ENCODE measurements at places on chromosomes 3 and 15.

DNA sequence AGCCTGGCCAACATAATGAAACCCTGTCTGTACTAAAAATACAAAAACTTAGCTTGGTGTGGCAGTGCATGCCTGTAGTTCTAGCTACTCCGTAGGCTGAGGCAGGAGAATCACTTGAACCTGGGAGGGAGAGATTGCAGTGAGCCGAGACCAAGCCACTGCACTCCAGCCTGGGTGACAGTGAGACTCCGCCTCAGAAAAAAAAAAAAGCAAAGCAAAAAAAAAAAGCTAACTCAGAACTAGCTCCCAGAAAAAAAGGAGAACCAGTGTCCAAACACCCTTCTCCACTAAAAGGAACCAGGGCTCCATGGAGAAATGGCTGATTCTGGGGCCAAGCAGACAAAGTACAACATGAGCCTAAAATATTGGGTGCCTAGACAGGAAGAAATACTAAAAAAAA lies 16.7 kb upstream of the CRTC3 start:
- DNase-seq = no peak

DNA sequence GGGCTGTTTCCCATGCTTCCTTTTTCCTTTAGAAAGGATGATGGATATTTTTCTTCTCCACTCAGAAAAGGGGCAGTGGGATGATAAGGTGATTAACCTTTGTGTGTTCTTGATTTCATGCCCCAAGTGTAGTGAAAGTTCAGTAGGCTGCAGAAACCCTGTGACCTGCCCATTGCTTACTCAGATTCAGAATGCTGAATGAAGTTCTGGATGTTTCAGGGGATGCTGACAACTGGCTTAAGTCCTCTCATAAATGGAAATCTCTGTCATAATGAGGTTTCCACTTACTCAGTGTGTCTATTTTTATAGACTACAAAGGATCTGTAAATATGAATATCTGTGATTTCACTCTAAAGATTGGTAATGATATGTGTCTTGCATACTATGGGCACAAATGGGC lies 471.3 kb upstream of the TPRG1 start:
- DNase-seq = no peak

- DNase-seq = no peak
Observed at GRCh38 chr3:72203613-72204349, 418.8 kb upstream of the PROK2 start.

DNA sequence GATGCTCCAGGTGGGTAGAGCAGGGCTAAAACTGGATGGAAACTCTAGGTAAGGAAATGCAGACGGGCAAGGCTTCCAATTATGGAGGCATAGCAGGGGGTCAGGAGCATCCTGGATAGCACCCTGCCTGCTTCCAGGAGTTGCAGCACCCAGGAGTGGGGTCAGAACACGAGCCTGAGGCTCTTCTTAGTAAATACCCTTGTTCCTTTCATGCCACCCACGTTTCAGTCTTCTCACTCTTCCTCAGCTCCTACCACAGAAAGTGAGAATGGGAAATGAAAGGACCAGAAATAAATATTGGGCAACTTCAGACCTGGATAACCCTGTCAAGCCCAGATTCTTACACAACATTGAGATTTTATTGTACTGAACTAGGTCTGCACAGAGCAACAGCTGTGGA lies 16.4 kb downstream of the CCR1 start:
- no peak for DNase-seq

DNA sequence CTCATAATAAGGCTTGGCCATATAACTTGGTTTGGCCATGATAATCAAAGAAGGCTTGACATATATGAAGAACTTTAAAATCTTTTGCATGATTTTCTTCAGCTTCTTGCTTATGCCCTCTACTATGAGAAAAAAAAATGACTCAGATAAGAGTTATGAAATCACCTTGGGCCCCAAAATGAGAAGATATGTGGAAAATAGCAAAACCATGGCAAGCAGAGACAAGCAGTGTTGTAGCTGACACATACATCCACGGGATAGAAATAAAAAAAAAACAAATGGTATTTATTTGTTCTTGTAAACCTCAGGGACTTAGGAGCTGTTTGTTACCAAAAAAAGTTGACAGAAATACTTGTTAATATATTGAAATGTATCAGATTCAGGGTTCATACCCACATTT lies 614.8 kb upstream of the BCHE start:
- DNase-seq = no peak

- no peak for DNase-seq
Observed at GRCh38 chr15:32956006-32956405, 238.2 kb downstream of the GREM1 start.

DNA sequence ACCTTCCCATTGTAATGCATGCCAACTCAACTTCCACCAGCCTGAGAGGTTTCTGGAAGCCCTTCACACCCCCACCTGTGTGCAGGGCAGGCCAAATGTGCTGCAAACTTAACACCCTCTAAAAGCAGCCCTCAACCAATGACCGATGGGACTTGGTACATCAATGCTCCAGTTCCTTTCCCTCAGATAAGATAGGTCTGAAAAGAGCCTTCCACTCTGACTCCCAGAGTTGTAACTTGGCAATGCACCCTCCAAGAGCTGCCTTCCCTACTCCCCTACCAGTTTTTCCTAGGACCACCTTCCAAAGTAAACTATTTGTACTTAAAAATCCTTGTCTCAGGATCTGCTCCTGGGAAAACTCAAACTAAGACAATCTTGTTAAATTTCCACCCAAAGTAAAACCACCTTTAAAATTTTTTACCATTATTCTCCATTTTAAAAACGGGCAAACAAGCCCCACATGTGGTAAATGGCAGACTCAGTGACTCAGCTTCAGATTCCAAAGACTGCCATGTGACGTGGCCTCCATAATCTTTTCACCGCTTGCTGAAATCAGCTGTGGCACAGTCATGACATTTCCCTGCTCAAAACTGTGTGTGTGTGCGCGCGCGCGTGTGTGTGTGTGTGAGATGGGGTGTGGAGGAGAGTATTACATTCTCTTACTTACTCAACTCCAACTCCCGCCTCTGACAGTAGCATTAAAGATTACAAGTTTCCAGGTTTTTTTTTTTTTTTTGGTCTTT lies 17.2 kb downstream of the RASGRP1 start:
- no peak for DNase-seq

GRCh38 chr3:157823050-157823449 lies 283.2 kb downstream of the SHOX2 start:
- DNase-seq = no peak

DNA sequence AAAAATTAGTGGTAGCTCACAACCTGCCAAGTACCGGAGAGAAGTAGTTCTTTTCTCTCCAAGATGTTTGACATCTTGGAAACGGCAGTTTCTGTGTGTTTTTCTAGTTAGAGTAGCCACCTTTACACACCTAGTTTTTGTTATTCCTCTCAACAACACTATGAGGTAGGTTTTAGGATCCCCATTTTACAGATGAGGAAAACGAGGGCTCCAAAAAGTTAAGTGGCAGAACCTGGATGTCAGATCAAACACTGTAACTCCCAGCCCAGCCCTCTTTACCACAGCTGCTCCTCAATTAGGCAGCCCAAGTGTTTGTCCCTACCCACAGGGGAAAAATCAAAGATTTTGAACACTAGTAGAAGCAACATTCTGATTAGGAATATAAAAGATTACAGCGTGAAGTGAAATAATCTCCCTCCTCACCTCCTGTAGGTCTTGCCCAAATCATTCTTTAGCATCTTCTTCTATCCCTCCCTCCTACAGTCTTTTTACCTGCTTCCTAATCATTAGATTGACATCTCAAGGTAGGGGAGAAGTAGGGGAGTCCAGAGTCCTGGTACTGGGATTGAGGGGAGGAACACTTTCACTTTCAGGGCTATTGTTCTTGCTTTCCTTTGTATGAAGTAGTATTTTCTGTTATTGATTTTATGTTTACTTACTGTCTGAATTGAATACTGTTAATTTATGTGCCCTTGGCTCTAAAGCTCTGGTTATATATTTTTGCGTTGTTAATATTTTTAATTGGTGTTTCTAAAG lies 142.6 kb downstream of the CMSS1 start:
- no peak for DNase-seq

GRCh38 chr15:75661100-75661755 lies 13.5 kb downstream of the SNX33 start:
- no peak for DNase-seq

GRCh38 chr15:99073008-99073717 lies 31.7 kb upstream of the SYNM start:
- no peak for DNase-seq

DNA sequence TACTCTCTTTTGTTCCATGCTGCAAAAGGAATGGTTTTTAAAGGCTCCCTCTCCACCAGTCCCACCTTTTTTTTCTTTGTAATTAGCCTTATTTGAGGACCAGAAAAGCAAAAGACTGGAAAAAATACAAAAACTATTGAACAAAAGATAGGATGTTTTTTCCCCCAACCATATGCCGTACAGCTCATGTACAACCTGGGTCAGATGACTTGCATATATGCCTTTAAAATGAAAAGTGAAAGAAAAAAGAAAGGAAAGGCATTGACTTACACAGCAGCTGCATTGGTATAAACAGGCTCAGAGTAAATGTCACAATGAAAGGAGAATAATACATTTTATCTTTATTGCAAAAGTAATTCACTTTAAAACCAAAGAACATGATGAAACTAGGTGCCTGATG lies 69.5 kb upstream of the CMC1 start:
- DNase-seq = no peak

DNA sequence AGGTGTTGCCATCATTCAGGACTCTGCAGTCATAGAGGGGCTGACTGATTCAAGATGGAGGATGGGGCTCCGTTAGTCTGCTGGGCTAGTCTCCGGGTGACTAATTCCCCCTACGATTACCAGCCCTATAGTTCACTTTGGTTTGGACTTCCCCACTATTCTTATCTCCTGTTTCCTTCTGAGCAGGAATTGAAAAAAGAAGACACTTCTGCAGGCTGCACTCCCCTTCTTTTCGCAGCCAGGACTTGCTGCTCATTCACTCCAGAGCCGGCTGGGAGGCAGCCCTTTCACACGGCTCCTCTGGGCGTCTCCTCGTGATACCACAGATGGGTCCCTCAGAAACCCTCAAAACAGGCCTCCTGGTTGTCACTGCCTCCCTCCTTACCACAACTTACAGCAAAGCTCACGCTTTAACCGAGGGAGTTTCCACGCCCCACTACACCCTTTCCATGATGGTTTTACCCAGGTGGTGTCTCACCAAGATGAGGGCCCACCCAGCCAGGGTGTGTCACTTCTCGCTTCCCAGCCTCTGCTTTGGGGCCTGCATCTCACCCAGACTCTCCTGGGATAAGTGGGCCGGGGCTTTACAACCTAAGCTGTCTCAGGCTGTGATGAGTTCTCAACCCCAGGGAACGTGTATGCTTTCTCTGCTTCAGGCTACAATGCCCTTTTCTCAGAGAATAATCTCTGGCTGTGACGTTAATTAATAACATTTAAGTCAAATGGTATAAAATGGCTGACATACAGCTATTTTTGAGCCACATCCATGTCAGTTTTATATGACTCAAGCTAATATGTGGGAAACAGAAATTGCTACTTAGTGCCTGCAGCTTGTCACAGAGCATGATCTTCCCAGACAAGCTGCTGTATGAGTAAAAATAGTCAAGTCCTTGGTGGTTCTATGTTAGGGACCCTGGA lies 11.9 kb downstream of the CX3CR1 start:
- no peak for DNase-seq

DNA sequence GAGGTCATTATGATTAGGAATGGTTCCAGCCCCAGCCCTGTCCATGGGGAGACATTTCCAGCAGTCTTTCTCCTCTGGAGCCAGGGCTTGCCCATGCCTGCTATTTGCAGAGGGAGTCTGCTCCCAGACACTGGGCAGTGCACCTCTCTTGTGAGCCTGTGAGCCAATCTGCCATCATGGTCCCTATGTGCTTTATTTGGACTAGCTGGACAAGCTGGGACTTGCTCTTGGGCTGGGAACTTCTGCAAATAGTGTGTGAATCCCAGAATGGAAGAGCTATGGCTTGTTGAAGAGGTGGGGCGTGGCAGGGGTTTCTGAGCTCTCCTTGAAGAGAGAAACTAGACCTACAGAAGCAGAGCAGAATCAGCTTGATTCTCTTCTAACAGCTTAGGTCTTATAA lies 53.7 kb upstream of the KY start:
- DNase-seq = no peak

DNA sequence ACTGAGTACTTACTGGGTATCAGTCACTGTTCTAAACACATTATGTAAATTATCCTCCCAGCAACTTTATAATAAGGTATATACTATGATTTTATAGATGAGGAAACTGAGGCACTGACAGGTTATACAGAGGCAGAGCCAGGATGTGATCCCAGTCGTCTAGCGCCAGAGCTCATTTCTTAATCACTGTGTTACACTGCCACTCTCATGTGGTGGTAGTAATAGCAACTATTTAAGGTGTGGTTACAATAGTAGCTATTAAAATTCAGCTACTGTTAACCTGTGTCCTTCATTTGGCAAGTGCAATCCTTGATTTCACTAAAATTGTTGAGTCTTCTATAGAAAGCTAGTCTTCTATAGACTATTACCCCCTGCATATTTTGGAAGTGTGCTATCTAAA lies 43.1 kb upstream of the TRPC1 start:
- no peak for DNase-seq

DNA sequence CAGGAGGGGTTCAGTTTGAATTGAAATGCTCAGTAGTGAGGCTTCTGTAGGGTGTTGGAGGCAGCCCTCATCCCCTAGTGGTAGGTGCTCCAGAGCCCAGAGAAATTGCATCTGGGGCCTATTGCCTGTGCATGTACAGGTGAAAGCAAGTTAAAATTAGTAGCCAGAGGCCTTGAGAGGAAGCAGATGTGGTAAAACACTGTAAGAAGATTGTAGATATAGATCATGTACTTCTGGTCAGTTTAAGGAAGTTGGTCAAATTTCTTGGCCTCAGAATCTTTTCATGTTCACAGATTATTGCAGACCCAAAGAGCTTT lies 34.6 kb downstream of the IGSF10 start:
- DNase-seq = no peak

DNA sequence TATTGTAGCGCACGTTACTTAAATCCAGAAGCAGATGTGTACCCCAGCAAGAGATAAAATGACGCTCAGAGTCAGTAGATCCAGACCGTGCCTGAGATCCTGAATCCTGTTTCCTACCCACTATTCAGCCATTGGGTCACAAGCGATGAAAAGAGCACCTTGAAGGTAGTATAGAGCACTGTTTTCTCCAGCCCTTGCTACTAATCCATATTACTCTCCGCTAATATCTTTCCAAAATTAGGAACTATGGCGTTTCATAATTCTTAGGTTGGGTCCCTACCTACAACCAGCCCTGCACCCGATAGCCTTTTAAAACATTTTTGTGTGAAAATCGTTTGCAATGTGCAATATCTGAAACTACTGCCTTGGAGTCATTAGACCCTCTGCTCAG lies 596 bp downstream of the BTD start:
- no peak for DNase-seq

- DNase-seq = no peak
Observed at GRCh38 chr3:157294953-157295352, 135.0 kb upstream of the CCNL1 start.

GRCh38 chr3:5568451-5568850 lies 380.9 kb downstream of the EDEM1 start:
- no peak for DNase-seq

- no peak for DNase-seq
Observed at GRCh38 chr3:131053043-131053859, 26.6 kb downstream of the NEK11 start.

- DNase-seq = no peak
Observed at GRCh38 chr3:20121088-20121487, 64.9 kb downstream of the SGO1 start.

GRCh38 chr3:196624067-196624790 lies 15.3 kb upstream of the NRROS start:
- no peak for DNase-seq

GRCh38 chr3:308597-309321 lies 112.2 kb downstream of the CHL1 start:
- no peak for DNase-seq

All from right renal cortex interstitium (tissue), 3 donors.